Astrocyte (in vitro differentiated cells and primary cell): ENCODE measurements at places on chromosomes 16 and 17.

GRCh38 chr16:82360024-82360783 lies 190.2 kb upstream of the MPHOSPH6 start:
- no peak for DNase-seq

DNA sequence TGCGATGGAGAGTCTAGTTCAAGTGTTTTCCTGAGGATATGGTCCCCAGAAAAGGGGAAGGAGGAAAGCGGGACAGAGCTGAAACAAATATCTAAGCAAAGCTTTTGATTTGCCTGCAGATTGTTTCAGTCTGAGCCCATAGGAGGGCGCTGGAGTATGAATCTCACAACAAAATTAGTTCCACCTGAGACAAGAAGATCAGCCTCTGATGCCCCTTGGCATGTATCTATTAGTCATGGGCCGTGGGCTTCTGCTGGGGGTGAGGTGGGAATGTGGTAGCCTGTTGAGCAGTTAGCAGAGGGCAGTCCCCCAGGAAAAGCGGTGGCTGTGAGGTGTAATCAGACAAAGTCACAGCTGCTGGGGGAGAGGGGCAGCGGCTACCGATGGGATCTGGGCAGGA lies 446.9 kb downstream of the CA10 start:
- no peak for DNase-seq

GRCh38 chr16:70331588-70332358 lies 14.9 kb upstream of the DDX19A start:
- DNase-seq: no peak

- DNase-seq: no peak
These were observed 232.7 kb downstream of the MRTFB start for GRCh38 chr16:14303639-14304394.

- no peak for DNase-seq
These were observed 131.0 kb downstream of the RBFOX3 start for GRCh38 chr17:79479876-79480275.

- DNase-seq: peak; percentile 26
These were observed 111.7 kb downstream of the MAP2K6 start for GRCh38 chr17:69525920-69526841.

DNA sequence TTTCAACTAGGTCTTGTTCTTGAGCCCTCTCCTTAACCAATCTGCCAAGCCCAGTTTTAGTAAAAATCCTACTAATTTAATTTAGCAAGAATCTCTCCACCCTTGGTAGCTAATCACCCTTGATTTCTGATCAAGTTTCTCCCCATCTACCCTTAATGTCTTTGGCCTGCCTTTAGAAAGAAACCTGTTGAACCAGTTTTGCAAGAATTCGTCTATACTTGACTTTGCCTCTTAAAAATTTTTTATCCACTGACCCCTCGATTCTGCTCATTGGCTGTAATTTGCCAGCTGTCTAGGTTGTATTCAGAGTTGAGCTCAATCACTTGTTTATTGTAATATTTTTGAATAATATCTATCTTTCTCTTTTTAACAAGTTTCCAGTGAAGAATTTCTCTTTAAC lies 1138.5 kb downstream of the CDH11 start:
- no peak for DNase-seq

DNA sequence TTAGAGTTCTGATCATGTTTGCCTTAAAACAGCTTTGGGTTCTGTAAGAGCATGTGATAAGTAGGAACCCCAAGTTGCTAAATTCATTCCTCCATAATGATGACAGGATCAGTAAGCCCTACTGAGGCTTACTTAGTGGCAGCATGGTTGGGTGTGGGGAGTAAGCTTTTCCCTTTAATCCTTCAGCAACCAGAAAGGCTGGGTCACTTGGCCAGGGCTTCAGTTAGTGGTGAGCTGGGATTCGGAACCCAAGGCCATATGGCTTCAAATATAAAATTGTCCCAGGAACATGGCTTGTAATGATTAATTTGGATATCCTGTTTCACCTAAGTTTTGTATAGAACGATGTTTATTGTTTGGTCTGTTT lies 850 bp downstream of the GINS3 start:
- no peak for DNase-seq
